ENCODE measurements at places on chromosomes 13 and 19. TPM values are rescaled to one million over a fixed set of nuclear protein-coding genes. Genes with fewer than 3 reads are reported as not detected.

GRCh38 chr13:20702530-20702914 is 977 bp upstream of the IL17D start:
- DNase-seq = peak; percentile 60

- DNase-seq = no peak
Measured at GRCh38 chr13:88656751-88657150, 985.6 kb downstream of the SLITRK5 start.

DNA sequence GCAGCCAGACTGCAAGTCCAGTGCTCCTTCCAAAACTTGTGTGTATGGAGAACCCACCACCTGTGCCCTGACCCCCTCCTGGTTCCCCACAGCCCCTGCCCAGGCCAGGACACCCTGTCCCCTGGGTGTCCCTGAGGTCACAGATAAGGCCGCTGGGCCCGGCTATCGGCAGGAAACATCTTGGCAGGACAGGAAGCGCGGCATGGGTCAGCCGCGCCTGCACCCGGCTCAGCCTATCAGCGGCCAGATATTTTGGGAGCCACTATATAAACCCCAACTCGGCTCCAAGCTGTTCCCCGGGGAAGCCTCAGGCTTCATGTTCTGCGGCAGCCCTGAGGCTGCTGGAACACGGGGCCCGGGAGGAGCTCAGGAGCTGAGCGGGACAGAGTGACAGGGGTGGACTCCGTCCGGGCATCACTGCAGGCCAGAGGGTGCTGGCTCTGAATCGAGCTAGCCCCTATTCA is 60.8 kb downstream of the AP1M1 start:
- no peak for DNase-seq

DNA sequence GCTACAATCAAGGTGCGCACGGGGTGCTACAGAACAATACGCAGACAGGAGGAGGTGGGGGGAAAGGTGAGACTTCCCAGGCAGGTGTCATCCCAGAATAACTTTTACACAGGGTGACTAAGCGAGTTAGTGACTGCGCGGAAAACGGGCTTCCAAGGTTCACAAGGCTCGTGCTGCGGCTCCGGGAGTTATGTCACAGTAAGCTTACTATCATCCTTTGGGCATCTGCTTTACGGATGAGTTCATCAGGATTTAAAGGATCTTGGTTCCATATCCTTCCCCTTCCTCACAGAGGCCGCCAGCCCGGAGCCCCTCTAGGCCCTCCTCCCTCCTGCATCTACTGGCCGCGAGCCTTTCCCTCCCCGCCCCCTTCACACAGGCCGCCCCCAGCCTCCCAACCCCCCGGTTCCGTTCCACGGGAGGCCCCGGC is 474 bp upstream of the IFT88 start:
- peak; percentile 94 for DNase-seq

DNA sequence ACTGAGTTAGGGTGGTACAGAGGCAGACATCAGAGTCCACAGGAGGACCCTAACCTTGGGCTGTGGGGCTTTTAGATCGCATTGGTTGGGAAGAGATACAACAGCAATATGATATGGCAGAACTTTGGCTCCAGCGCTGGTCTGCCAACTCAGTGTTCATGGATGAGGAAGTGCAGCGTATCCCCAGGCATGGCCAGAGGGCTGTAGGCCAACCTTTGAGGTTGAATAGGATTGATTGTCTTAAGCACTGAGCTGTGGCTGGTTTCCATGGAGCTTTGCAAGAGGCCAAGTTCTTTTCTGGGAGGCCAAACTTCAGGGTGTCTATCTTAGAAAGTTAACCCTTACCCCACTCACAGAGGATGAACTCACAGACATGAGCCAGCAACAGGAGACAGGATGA is 144.1 kb upstream of the TMTC4 start:
- no peak for DNase-seq

DNA sequence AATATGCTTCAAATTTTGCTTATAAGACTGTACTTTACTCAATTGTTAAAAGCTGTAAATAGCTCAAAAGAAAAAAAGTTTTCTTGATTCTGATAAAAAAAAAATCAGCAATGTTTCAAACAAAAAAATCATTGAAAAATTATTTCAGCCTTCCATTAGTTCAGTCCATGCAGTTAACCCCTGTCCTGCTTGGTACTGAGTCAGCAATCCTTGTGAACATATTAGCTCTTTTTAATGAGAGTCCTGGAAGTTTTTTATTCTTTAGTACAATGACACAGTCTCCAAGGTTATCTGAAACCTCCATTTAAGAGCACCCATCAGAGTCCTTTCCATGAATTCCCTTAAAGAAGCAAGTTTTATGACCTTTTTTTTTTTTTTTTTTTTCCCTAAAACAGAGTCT is 21.4 kb upstream of the KBTBD6 start:
- no peak for DNase-seq

DNA sequence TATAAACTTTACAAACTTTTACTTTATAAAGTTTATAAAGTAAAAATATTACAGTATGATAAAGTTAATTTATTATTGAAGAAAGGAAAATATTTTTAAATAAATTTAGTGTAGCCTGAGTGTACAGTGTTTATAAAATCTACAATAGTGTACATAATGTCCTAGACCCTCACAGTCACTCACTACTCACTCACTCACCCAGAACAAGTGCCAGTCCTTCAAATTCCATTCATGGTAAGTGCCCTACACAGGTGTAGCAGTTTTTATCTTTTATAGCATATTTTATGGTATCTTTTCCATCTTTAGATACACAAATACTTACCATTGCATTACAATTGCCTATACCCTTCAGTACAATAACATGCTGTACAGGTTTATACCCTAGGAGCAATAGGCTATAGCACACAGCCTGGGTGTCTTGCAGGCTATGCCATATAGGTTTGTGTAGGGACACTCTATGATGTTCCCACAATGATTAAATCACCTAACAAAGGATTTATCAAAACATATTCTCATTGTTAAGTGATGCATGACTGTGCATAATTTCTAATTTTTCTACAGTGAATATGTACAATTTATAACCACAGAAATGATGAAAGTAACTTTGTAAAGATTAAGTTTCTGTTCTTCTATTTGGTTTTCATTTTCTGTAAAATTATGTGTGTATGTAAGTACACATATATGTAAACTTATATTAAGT is 98.0 kb downstream of the SPRY2 start:
- no peak for DNase-seq

DNA sequence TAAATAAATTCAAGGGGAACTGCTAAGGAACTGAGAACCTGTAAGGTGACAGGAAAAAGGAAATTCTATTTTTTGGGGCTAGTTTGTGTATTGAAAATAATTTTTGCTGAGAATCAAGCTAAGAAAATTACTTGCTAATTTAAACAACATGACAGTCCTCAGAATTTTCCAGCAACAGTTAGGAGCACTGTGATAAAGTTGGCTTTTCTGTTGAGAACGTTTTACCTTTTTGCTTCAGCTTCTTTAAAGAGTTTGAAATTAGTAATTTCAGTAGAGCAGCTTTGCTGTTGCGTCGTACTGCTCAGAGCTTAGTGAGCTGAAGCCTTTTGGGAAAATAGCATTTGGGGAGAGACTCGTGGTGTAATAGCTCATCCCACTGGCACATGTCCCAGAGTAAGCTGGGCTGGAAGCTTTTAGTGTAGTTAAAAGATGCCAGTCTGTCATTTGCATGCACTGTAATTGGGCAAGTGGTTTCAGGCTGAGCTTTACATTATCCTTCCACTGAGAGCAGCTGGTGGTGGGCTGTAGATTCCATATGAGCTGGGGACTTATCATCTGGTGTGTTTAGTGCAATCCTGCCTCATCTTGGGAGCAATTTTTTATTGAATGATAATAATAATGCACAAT is 69.8 kb downstream of the LRCH1 start:
- DNase-seq = no peak

- DNase-seq = peak; percentile 29
Measured at GRCh38 chr19:41001243-41001971, 10.3 kb downstream of the CYP2B6 start.

DNA sequence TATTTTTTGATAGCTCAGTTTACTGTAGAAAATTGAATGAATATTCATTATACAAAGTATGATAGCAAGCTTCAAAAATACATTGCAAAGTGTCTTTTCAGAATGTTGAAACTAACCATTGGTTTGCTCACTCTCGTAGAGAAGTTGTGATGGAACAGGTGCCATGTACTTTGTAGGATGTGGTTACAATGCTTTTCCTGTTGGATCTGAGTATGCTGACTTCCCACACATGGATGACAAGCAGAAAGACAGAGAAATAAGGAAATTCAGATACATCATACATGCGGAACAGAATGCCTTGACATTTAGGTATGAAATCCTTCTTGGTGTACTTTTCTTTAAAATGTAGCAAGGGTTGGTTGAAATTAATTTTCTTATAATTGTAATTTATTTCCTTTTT is 30.5 kb downstream of the CDADC1 start:
- no peak for DNase-seq

KCTD4 gene
- total RNA-seq = not detected

KLK14 gene
- total RNA-seq = not detected

AMH gene
- 17.3 TPM for total RNA-seq

TBXA2R gene
- total RNA-seq = not detected

MAU2 gene
- total RNA-seq = 32.2 TPM
